ENCODE measurements at places on chromosomes 2 and 18. TPM values are rescaled to one million over a fixed set of nuclear protein-coding genes. Genes with fewer than 3 reads are reported as not detected.

GRCh38 chr2:85435220-85435958 is 16.9 kb downstream of the SH2D6 start:
- DNase-seq, result no peak

DNA sequence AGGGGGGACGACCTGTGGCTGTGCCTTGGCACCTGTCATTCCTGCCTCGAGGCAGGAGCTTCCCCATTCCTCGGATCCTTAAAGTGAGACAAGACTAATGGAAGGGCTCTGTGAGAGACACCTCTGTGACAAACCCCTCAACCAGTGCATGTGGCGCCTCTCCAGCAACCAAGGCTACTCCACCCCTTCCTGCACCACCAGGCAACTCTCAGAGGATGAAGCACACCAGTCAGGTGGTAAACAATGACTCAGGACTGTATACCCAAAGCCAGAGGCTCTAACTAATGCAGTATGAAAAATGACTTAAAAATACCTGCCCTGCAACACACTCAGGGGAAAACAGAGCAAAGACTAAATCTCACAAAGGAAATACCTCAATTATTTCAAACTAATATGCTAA is 136.9 kb downstream of the UXS1 start:
- DNase-seq, result no peak

DNA sequence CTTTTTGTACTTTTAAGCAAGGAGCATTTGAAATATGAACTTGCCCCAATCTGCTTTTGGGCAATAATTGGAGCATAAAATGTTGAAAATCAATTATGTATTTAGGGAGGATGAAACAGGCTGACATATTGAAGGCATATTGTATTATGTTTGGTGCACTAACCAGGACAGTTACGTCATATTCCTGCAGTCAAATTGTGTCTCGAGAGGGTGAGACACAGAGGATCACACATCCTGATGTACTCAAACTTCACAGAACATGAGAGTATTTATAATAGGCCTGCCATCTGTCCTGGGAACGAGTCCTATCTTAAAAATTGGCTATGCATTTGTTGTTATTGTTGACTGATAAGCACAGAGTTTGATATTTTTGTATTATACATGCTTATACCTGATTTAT is 44.7 kb downstream of the TANC1 start:
- no peak for DNase-seq

Gene LYPD1
- total RNA-seq, result 10.6 TPM

GRCh38 chr18:2114765-2115164 is 456.5 kb downstream of the METTL4 start:
- no peak for DNase-seq

DNA sequence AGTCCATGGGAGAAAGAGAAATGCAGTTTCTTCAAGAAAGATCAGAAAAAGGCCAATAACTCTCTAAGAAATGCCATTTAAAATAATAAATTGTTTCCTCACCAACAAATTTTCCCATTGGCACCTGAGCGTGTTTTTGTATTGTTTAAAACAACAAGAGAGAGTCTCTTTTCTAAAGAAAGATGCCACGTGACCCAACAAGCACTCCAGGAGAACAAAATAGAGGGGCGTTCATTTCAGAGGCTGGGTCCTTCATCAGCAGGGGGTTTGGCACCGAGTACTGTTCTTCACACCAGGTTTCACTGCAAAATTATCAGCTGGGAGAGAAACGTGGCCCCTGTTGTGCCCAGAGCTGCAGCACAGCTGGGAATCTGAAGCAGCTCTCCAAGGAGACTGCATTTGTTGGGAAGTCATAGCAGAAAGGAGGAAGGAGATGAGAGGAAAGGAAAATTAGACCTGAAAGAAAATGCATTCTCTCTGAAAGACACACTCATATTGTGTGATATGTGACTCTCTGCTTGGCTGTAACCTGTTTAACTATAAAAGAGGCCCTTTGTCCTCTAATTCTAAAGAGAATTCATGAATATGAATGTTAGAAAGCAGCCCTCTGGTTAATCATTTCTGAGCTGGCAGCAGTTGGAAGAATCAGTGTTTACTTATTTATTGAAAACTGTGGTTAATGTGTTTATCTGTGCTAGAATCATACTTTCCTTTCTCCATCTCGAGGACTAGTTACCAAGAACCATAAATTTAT is 205.3 kb upstream of the CDH20 start:
- peak; percentile 28 for DNase-seq

DNA sequence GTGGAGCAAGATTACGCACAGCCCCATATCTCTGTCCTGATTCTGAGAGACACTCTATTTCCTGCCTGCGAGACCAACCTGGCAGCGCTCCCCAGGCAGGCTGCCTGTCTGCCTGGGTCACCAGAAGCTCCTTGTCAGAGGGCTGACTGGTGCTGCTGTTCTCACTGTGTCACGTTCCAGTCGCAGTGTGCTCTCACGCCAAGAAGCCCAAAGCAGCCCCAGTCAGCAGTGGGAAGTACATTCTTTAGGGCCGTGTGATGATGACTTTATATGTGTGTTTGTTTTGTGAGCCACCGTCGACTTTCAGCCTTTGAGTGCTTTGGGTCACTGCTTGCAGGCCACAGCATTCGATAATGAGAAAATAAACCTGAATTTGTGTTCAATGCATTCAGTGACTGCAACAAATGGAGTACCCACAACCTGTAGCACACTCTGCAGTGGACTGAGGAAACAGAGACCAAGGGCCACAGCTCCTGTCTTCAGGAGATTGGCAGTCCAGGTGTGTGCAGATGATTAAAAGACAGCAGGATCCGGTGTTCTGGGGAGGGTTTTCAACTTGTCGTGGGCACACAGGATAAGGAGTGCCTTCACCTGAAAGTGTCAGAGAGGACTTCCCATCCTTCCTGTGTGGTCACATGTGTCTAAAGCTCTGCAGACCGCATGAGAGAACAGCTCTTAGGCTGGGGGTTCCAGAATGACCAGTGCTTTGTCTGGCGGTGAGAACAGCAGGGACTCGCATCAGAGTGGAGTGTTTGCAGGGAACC is 4.8 kb downstream of the TNFRSF11A start:
- no peak for DNase-seq

Gene ACKR3
- total RNA-seq, result 0.64 TPM
